ENCODE measurements at places on chromosomes 7 and 10. TPM values are rescaled to one million over a fixed set of nuclear protein-coding genes. Genes with fewer than 3 reads are reported as not detected.

DNA sequence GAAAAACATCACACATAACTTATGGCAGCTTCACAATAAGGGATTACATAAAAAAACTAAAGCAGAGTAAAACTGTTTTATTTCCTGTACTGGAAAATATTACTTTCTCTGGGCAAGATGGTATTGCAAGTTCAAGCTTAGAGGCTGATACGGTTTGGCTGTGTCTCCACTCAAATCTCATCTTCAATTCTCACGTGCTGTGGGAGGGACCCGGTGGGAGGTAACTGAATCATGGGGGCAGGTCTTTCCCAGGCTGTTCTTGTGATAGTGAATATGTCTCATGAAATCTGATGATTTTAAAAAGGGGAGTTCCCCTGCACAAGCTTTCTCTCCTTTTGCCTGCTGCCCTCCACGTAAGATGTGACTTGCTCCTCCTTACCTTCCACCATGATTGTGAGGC lies 5.1 kb upstream of the LRRC27 start:
- peaks cover 64% of the 10 kb centered on the region for H3K36me3 ChIP-seq
- peaks cover 51% of the 10 kb centered on the region for H3K4me1 ChIP-seq
- no peak overlapping the region for H3K4me3 ChIP-seq
- DNase-seq = no peak
- H3K27me3 ChIP-seq = peaks cover 7% of the 10 kb centered on the region

- no peak overlapping the region for H3K27ac ChIP-seq
- no peaks in the 10 kb centered on the region for H3K27me3 ChIP-seq
- no peak overlapping the region for H3K4me3 ChIP-seq
- DNase-seq = no peak
- H3K36me3 ChIP-seq = no peaks in the 10 kb centered on the region
- H3K4me1 ChIP-seq = no peaks in the 10 kb centered on the region
Measured at GRCh38 chr7:31371621-31372020, 31.1 kb upstream of the NEUROD6 start.

- H3K27ac ChIP-seq = no peak overlapping the region
- peak overlapping the region; percentile 62 for H3K4me3 ChIP-seq
- no peaks in the 10 kb centered on the region for H3K36me3 ChIP-seq
- H3K4me1 ChIP-seq = peaks cover 15% of the 10 kb centered on the region
- DNase-seq = peak; percentile 4
- peaks cover 2% of the 10 kb centered on the region for H3K27me3 ChIP-seq
Measured at GRCh38 chr10:127195041-127195506, 1.3 kb downstream of the INSYN2A start.

GPR26 gene
- total RNA-seq = not detected

DNA sequence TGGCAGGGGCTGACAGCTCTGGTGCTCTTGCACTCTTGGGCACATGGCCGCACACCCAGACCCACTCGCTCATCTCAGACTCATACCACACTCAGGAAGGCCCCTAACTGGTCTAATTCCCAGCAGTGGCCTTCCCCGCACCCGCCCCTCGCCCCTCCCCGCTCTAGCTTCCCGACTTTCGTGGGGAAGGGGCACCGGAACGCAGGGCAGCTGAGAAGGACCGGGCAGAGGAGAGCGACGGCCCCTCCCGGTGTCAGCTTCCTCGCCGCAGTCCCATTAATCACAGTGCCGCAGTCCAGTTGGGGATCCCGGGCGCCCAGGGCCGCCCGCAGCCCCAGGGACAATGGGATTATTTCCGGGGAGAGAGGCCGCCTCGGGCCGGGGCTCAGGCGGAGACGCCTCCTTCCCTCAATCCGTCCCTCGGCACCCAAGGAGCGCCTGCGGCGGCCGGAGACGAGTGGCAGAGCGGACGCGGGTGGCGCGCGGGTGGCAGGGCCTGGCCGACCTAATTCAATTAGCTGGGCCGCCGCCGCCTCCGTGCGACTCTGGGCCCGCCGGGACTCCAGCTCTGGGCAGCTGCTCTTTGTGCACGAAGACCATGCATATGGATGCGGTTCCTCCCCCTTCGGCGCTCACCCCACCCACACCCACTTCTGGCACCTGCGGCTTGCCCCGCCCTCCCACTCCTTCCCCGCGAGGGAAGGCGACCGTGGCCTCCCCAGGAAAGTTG lies 7.8 kb upstream of the TLX1 start:
- DNase-seq = no peak
- H3K36me3 ChIP-seq = no peaks in the 10 kb centered on the region
- no peak overlapping the region for H3K4me3 ChIP-seq
- H3K4me1 ChIP-seq = peaks cover 8% of the 10 kb centered on the region

DNA sequence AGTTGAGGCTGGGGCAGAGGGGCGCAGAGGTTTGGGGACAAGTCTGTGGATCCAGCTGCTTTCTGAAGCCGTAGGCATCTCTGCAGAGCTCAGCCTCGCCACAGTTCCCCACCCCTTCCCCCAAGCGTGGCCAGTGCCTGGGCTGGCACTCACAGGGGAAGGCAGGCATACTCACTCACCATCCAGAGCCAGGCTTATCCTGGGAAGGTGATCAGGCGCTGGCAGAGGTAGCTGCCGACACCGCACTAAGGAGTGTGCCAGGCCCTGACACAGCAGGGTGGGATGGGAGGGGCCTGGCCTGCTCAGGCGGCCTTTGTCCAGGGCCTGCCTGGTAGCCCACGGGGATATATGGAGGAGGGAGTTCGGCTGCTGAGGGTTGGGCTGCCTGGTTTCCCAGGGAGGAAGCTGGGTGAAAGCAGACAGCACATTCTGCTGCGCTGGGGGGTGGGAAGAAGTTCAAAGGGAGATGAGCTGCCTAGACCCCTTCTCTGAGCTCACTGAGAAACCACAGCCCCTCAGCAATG lies 15.9 kb downstream of the VSIR start:
- H3K4me3 ChIP-seq = no peak overlapping the region
- H3K27me3 ChIP-seq = peaks cover 4% of the 10 kb centered on the region
- H3K4me1 ChIP-seq = peaks cover 36% of the 10 kb centered on the region
- peaks cover 8% of the 10 kb centered on the region for H3K36me3 ChIP-seq
- no peak overlapping the region for H3K27ac ChIP-seq

CCAR1 gene
- total RNA-seq = 46.5 TPM

All from HFFc6 (cell line).